ENCODE measurements at places on chromosomes 2 and 18.

DNA sequence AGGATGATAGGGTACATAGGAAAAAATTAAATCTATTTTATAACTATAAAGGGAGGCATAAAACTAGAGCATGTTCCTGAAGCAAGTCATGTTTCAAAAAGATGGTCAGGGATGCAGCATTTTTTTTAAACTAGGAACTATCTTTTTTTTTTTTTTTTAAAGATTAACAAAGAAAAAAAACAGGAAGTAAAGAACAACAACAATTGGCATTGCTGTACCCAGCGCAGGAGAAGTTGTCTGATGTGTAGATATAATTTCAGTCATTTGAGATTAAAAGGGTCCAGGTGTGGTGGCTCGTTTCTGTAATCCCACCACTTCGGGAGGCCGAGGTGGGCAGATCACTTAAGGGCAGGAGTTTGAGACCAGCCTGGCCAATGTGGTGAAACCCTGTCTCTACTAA lies 41.5 kb downstream of the PMAIP1 start:
- no peak for DNase-seq

DNA sequence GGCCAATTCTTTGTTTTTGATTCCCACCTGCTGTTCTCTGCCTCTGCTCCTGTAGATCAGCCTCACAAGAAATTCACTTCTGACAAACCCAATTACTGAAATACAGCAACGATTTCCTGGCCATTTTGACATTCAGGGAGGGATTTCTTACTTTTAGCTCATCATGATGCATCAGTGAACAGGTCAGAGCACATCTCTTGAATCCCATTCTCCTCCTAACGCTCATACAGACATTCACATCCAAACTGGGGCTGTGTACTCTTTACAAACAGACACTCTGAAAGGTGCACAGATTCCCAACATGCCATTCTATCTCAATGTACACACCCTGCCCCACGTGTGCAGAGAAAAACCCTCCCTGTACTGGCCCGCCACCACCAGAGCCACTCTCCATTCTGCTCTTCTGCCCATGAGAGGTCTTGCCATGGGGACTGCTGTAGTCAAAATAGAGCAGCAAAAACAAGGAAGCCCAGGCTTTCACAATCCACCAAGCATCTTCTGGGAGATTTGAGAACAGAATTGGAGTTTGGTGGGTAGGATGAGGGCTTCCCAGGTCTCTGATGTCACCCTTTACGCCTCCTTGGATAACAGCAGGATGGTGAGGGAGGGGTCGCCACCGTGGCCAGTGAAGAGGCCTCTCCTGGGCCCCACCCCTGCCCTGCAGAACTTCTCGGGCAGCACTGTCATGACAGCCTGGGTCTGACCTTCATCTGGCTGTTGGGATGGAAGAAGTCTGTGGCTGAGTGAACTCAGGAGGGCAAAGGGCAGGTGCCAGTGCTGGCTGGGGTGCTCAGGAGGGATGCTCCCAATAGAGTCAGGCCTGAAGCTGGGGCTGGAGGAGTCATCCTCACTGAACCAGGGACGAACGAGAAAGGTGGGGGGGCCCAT lies 41.9 kb upstream of the ZFP36L2 start:
- DNase-seq, result no peak

GRCh38 chr18:13514558-13514957 lies 211.8 kb downstream of the FAM210A start:
- DNase-seq, result no peak

DNA sequence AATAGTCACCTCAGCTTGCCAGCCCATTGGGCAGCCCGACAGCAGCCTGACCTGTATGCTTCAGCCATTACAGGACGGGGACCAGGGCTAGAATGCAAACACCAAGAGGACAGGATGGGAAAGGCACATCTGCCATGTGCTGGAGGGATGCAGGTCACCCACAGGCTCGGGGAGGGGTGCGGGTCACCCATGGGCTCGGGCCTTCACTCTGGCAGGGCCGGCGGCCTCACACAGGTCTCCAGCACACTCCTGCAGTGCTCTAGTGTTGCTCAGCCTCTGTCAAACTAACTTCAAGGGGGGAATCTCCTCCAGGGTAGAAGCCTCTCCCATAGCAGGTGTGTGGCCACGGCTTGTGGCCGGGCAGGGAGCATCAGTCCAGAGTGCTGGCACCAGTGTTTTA lies 222.5 kb downstream of the SEPTIN10 start:
- DNase-seq, result no peak

DNA sequence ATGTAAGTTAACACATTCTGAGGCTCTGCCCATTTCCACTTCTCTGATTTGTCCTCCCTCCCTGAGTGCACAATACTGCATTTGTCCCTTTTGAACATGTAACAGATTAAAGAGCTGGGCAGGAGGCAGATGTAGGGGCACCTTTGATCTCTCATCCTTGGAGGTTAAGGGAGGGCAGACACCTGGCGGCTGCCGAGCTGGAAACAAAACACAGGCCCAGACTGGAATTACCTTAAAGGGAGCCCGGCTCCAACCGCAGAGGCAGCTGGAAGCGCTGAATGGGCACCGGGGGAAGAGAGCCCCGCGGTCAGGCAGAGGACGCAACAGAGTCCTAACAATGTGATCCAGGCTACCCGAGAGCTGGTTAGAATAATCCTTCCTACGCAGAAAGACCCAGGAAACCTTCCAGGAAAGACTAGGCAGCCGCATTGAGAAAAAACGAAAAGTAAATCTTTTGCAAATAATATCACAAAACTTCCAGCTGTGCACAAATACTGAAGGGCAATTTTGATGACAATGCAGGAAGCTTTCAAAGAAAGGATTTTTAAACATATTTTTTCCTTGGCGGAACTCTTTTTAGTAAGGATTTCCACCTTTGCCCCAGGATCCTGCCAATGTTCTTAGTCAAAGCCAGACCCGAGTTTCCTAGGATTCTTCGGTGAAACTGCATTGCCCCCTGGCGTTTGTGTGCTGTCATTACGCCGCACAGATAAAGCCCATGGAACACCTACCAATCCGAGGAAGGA lies 216.0 kb downstream of the TGIF1 start:
- DNase-seq, result peak; percentile 51
